ENCODE measurements at places on chromosomes 6 and 20.

DNA sequence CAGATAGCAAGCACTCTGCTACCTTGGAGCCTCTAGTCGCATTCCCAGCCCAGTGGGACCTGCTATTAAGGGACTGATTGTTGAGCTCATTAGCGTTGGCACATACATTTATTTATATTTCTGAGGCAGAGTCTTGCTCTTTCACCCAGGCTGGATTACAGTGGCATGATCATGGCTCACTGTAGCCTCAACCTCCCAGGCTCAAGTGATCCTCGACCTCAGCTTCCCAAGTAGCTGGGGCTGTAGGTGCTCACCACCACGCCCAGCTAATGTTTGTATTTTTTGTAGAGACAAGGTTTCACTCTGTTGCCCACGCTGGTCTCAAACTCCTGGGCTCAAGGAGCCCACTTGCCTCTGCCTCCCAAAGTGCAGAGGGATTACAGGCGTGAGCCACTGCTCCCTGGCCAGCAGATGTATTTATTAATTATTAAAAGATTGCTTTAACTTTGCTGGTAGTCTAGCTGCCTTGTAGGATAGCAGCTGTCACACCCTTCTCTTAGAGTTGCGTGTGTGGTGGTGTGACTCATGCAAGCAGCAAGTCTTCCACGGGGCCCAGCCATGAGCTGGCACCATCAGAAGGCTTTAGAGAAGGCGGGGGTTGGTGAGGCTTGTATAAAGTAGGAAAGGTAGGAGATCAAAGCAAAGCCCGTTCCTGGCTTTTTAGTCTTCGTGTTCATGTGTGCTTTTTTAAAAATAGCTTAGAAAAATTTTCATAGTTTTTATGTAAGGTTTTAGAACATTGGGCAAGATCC, 16.5 kb downstream of the ACTR5 start:
- DNase-seq: no peak

- DNase-seq: no peak
Observed at GRCh38 chr20:42531508-42531961, 658.2 kb downstream of the PTPRT start.

GRCh38 chr6:83359638-83360037, 71.2 kb downstream of the ME1 start:
- no peak for DNase-seq

DNA sequence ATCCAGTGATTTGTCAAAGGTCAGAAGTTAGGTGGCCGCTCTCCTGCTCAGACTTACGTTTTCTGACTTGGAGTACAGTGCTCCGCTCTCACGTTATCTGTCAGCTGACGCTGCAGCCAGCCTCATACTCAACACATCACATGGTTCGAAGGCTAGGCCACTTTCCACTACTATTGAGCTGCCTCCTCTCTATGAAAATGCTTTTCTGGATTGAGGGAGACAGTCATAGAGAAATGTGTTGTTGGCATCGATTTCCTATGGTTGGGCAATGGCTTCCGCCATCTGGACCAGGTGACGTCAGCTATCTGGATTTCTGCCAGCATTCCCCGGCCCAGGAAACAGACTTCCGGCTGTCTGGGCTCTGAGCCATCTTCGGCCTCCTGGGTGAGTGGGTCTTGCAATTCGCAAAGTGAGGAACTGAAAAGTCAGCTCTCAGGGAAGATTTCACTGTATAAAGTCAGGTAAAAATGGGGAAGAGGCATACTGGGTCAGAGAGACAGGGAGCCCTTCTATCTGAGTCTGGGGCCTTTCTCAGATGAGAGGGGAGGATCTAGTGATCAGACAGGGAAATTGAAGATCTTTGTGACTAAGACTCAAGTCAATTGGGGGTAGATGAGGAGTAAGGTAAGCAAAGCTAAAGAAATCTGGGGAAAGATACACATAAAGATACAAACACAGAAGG, 37.5 kb upstream of the IER3 start:
- no peak for DNase-seq

DNA sequence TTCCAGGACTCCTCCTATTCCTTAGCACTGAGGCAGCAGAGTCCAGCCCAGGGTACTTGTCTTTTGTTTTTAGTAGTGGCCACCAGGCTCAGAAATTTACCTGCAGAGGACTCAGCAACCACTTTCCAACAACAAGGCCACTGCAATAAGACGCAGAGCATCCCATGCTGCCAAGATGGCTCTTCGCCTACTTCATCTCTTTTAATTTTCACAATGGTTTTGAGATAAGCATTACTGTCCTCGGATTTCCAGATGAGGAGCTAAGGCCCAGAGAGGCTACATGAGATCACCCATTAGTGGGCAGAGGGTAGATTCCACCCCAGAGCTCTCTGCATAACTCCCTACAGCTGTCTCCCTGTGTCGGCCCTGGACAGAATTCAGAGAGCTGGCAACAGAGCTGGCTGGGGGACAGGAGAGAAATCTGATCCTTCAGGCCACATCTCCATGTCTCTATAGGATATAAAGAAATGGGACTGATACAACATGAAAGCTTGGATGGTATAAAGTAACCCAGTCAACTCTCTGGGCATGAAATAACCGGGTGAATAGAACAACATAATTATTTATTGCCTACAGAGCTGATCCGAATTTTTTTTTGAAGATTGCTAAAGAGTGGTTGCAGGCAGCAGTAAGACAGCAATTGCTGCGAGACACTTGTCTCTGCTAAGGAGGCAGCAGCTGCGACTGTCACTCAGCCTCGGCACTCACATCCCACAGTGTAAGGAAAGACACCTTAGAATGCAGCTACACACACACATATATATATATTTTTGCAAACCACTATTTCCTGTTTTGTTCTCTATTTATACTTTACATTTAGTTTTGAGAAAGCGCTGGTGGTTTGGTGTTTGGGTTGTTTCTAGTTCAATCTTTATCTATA, 37.2 kb downstream of the SCML4 start:
- DNase-seq: peak; percentile 68

DNA sequence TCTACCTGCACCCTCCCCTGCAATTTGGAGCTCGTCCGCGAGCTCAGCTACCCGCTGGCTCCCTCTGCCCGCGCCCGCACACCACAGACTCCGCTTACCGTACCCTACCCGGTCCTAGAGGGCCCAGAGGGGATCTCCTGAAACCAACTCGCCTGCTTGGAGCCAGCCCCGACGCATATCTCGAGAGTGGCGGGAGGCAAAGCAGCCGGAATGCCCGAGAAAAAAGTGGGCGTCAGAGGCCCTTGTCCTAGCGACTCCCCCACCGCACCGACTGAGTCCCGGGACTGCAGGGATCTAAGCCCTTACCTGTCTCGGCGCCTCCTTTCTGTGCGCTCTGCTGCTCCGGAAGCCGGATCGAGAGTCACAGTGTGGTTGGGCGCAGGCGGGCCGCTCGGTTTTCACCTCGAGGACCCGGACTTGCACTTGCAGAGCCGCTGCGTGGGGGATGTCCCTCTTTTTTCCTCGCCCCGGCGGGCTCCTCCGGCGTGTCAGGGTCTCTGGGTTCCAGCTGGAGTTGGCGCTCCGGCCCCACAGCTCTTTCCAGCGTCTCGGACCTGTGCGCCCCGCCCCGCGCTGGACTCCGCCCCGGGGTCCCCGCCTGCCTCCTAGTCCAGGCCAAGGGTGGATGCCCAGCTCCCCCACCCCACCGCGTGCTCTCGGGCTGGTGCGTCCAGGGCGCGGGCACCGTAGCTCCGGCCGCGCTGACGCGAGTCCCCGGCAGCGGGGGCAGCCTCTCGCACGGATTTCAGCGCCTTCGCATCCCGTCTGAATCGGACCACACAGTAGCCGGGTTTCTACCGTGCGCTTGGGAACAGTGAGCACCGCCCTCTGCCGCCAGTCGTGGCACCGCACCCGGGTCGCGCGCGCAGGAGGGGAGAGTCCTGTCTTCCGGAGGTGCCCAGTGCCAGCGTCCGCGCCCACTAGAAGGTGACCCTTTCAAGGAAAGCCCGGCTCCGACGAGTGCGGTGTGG, at the start of gene PROKR2:
TSS of gene PROKR2 (minus strand) at position 767 of the 971 bp plus-strand sequence. CDS start 2,585 bp downstream, outside the sequence.
- DNase-seq: no peak

GRCh38 chr20:48019496-48019895, 234.2 kb upstream of the SULF2 start:
- no peak for DNase-seq

- DNase-seq: no peak
Observed at GRCh38 chr6:10414756-10415616, at the start of gene TFAP2A. TFAP2A (minus strand) TSS chr6:10415074; CDS start chr6:10414991, 83 bp downstream.

GRCh38 chr20:45945678-45946148, 11.2 kb downstream of the PCIF1 start:
- DNase-seq: no peak

- no peak for DNase-seq
Observed at GRCh38 chr6:125944434-125944816, 12.1 kb upstream of the HINT3 start.

GRCh38 chr6:154039231-154039842, at the start of gene OPRM1:
OPRM1 (plus strand) TSS chr6:154039240; CDS start chr6:154039545, 305 bp downstream.
- DNase-seq: no peak

All from naive thymus-derived CD8-positive, alpha-beta T cell (primary cell).